Activated naive CD4-positive, alpha-beta T cell (primary cell): ENCODE measurements at places on chromosomes 11 and 22.

DNA sequence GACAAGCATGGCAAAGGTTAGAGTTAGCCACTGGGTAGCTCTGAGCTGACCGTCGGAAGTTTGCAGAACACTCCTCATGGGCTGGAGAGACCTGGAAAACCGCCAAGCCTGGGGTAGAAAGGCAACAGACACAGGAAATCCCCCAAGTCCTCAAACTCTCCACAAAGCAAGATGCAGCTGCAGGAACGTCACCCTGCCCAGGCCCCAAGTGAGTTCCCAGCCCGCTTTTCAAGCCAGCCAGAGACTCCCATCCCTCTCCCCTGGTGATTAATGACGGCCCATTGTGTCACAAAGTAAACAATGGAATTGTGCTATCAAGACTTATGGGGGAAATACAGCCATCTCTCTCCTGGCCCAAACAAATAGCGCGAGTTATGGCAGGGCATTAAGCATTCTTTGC, 633.0 kb downstream of the TBC1D22A start:
- DNase-seq = no peak

- DNase-seq = no peak
These were observed 969.6 kb downstream of the BRD1 start for GRCh38 chr22:48858121-48858520.

DNA sequence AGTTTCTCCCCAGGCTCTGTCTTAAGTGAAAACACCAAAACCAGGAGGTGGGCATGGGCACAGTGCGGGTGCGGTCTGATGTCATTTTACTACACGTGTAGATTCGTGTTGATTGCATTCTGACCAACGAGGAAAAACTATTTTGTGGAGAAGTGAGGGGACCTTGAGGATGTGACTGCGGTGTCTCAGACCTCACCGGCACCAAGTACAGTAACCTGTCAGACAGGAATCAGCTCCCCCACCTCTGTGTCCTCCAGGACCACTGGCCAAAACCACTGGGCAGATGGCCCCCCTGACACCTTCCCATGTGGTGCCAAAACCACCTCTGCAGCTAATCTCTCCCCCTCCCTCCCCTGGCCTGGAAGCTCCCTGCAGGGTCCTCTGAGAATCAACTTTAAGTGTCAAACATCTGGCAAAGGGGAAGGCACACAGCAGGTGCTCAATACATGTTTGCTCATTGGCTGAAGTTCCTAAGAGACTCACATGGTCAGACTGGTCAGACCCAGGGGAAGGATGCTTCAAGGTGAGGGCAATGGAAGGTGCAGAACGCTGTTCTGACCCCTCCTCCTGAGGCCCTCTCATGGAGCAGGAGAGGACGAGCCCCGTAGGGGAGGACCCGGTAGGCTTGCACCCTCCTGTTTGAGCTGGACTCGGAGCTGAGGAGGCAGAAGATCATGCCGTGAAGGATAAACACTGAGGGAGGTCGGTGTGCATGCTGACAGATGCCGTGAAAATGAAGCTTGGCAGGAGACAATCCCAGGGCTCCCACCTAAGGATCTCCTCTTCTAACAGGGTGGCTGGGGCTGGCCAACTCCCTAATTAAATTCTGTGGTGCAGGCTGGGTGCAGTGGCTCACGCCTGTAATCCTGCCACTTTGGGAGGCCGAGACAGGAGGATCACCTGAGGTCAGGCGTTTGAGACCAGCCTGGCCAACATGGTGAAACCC, 129.9 kb downstream of the MPPED1 start:
- DNase-seq = no peak

DNA sequence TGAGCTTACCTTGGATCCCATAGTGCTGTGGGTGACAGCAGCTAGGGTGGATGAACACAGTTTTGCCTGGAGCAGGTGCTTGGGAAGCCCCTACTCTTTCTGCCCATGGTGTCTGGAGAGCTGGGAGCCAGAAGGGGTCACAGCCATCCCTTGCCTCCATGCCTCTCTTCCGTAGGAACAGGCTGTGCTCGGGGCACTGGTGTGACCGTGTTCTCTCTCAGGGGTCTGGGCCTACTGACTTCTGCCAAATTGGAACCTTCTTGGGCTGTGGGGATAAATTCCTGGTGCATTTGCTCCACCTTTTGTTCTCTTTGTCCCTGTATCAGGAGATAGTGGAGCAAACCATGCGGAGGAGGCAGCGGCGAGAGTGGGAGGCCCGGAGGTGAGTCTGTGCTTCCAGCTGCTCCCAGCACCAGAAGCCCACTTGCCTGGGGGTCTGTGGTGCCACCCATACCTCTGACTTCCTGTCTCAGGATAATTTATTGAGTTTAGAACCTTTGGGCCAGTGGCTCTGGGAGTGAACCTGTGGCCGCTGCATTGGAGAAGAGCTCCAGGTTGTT, 14.4 kb downstream of the CDC45 start:
- no peak for DNase-seq
